ENCODE measurements at places on chromosomes 11 and 22.

- no peak for DNase-seq
Observed at GRCh38 chr11:134670961-134671370, 258.9 kb upstream of the B3GAT1 start.

DNA sequence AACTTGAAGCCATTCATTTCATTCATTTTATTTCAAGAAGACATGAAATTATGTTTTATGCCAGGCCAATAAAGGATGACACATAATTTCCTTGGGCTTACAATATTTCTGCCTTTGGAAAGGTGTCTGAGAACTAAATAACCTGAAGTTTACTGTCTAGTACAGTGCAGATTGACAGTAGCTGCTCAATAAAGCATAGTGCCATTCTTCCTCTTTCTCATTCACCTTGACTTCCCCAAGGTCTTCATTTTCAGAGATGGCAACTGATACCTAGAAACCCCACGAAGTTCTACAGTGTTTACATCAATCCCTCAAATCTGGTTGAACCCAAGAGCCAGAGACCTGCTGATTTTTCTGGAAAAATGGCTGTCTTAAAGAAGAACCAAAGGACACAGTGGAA is 144.3 kb upstream of the SYN3 start:
- no peak for DNase-seq

DNA sequence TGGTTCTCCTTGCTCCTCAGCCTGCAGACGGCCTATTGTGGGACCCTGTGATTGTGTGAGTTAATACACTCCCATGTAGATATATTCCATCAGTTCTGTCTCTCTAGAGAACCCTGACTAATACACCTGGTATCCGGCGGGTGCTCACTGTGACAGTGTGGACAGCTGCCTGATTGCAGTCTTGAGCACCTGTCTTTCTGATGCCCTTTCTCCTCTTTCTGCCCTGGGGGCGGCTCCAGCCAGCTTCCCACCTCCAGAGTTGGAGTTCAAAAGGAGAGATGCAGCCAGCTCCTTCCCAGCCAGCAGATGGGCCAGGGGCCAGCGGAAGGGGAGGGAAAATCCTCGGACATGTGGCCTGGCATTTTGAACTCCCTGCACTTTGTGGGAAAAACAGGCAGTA is 15.0 kb downstream of the SMIM38 start:
- no peak for DNase-seq

DNA sequence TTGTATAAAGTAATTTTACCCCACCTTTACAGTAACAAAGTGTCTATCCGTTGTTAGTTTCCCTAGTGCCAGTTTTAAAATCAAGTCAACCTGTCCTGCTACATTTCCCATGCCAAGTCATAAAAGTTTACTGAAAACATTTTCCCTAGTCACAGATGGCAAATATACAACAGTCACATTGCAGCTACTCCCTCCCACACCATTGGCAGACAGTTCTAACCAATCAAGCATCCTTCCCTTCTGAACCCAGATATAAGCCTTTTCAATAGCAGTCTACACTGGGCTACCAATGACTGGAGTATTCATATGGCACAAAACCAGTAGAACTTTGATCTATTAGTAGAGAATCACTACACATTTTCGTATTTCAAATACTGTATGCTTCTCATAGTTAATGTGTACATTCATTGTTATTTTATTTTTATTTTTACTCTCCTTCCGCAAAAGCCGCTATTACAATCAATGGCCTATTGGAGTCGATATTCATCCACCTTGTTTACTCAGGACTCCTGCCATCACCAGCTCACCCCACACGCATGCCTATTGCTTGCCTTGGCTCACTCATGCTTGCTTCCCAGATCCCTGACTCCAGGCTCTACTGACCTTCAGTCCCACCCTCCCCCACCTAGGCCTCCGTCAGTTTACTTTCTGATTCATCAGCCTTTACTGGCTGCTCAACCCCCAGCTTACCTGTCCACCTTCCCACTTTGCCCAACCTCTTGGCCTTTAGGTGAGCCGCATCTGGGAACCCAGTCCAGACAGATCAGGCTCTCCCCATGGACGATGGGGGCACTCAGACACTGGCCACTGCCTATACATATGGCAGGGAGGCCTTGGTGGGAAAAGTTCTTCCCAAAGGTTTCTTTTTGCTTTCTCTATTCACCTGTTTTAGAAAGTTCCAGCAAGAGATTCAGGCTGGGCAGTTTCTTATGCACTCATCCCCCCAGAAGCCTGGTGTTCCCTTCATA is 408.4 kb downstream of the SOX6 start:
- DNase-seq = no peak

GRCh38 chr11:70313945-70314344 is 43.5 kb downstream of the PPFIA1 start:
- DNase-seq = no peak

- DNase-seq = no peak
Observed at GRCh38 chr22:29014773-29015172, 46.9 kb downstream of the C22orf31 start.

DNA sequence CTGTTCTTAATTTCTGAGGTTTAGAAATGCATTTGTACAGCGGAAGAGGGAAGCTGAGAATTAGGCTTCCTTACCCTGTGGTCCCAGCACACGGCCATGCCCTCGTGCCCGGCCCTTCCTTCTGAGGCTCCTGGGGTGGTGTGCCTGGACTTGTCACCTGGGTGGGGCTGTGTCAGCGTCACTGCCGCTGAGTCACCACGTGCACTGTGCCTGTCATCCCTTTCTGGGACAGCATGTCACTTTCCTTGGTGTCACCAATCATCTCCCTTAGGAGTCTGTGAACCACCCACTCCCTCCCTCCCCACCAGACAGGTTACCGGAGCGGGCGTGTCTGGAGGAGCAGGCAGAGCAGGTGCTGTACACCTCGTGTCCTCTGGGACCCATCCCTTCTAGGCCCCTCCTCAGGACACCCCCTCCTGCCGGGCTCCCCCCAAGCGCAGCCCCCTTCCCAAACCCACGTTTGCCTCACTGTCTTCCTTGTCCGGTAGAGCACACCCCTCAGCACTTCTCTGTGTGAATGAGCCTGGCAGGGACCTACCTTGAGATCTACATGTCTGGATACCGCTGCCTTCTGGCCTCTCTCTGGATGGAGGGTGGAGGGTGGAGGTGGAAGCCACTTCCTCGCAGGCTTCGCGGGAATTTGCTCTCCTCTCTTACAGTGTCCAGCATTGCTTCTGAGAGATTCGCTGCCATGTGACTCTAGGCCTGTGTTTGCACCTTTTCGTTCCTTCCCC is 367.6 kb downstream of the TBC1D22A start:
- DNase-seq = no peak

GRCh38 chr11:102368472-102368871 is 21.5 kb downstream of the BIRC2 start:
- DNase-seq = no peak

DNA sequence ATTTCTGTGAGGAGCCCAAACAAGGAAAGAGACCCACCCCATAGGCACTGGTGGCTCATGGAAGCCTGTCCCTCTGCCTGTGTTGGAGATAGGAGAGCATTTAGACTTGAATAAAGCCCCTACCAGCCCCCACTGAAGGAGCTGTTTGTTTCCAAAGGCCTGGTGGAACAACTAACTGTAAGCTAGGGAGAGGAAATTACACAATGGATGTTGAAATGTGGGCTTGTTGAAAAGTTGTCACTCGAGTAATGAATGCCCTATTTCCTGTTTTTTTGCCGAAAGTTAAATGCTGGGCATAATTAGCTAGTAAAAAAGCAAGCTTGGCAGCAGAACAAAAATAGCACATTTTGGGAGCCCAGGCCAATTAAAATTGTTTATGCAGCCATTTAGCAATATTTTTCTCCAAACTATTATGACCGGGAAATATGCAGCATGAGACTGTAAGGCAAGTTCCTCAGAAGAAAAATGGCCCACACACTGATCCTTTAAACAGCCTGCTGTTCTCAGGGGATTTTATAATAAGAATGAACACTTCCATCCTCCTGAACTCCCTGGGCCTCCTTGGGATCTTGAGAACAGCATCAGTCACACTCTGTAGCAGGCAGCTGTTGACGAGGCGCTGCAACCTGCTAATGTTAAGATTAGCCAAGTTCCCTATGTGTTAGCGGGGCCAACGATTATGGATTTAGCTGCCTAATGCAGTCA is 38.6 kb upstream of the LMO2 start:
- no peak for DNase-seq

DNA sequence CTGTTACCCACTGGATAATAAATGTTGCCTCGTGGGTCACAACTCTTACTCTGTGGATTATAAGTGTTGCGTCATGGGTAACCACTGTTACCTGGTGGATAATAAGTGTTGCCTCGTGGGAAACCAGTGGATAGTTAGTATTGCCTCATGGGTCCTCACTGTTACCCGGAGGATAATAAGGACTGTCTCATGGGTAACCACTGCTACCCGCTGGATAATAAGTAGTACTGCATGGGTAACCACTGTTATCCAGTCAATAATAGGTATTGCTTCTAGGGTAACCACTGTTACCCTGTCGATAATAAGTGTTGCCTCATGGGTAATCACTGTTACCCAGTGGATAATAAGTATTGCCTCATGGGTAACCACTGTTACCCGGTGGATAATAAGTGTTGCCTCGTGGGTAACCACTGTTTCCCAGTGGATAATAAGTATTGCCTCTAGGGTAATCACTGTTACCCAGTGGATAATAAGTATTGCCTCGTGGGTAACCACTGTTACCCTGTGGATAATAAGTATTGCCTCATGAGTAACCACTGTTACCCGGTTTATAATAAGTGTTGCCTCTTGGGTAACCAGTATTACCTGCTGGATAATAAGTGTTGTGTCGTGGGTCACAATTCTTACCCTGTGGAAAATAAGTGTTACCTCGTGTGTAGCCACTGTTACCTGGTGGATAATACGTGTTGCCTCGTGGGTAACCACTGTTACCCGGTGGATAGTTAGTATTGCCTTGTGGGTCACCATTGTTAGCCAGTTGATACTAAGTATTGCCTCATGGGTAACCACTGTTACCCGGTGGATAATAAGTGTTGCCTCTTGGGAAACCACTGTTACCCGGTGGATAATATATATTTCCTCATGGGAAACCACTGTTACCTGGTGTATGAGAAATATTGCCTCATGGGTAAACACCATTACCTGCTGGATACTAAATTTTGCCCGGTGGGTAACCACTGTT is 15.7 kb upstream of the NXPE4 start:
- DNase-seq = no peak

- DNase-seq = no peak
Observed at GRCh38 chr22:36641902-36642640, 61.5 kb downstream of the CACNG2 start.

DNA sequence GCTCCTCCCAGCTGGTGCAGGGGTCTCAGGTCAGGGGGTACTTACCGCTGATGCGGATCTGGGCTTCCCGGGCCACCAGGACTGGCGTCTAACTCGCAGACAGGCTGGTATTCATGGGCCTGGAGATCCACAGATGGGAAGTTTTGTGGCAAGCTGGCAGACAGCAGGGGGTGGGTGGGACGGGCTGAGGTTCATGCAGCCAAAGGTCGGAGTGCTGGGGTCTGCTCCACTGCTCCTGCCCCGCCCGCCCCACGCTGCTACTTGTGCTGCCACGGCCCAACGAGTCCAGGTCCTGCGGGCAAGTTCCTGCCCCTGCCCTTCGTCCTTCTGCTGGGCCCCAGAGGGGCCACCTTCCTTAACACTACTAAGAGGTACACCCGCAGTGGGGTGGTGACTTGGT is 3.1 kb downstream of the ACY3 start:
- DNase-seq = no peak

- DNase-seq = no peak
Observed at GRCh38 chr22:44142421-44143104, 38.2 kb upstream of the PARVG start.

DNA sequence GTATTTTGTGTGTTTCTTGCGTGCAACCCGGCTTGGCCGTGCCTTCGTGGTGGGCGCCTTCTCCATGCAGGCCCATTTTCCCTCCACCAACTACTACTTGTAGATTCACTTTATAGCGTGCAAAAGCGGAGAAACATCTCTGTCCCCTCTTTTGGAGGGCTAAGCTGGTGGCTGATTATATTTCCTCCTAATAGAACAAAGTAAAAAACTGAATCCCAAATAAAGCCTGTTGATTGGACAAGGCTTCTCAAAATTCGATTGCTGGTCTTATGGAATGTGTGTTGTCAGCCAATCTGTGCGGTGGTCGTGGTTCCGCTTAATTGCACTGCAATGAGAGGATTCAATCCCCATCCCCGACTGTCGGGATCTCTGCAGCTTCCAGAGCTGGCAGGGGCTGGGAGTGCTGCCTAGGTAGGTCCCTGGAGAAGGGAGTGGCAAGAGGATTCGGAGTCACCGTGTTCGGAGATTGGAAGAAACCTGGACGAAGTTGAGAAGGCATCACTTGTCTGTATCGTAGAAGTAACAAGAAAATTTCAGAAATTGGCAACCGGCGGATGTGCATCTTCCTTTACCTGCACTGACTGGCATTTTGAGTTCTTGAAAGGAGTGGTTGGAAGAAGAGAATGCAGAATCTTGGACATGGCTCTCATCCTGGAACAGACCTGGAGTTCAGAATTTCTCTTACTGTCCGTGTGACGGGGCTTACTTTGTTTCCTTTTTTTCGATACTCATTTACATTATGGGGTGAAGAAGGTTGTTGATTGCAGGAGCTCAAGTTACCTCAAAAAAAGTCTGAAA is 1.1 kb downstream of the HMGXB4 start:
- DNase-seq = no peak

DNA sequence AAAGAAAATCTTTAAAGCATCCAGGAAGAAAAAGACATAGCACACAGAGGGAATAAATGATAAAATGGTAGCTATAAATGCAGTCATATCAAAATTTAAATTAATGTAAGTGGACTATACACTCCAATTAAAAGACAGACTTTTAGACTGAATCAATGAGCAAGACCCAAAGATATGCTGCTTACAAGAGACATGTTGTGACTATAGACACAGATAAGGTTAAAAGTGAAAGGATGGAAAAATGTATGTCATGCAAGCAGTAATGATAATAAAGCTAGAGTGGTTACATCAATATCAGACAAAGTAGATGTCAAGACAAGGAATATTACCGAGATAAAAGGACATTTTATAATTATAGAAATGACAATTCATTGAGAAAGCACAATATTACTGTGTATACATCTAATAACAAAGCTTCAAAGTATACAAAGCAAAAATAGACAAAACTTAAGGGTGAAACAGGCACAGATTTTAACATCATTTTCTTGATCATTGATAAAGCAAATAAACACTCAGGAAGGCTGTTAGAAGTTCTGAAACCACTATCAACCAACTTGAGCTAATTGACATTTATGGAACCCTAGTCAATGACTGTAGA is 22.8 kb upstream of the MUC5AC start:
- no peak for DNase-seq
